ENCODE measurements at places on chromosomes 16 and 17. TPM values are rescaled to one million over a fixed set of nuclear protein-coding genes. Genes with fewer than 3 reads are reported as not detected.

GRCh38 chr17:39082482-39082881, 69.0 kb downstream of the PLXDC1 start:
- H3K36me3 ChIP-seq, result no peaks in the 10 kb centered on the region
- no peak for DNase-seq
- H3K4me3 ChIP-seq, result no peak overlapping the region
- peaks cover 14% of the 10 kb centered on the region for H3K4me1 ChIP-seq
- no peaks in the 10 kb centered on the region for H3K27me3 ChIP-seq

DNA sequence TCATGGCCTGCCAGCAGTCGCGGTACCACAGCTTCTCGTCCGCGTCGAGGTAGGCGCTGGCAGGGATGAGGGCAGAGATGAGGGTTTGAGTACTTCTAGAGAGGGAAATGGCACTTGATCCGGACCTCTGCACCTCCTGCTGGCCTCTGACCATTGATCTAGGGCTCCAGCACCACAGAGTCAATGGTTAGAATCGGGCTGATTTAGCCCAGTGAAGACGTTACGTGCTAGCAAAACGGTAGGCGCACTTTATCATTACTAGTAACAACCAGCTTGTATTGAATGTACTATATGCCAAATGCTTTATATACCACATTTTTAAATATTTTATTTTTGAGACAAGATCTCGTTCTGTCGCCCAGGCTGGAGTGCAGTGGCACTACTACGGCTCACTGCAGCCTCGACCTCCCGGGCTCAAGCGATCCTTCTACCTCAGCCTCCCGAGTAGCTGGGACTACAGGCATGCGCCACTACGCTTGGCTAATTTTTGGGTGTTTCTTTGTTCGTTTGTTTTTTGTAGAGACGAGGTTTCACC, 526 bp downstream of the TSNAXIP1 start:
- no peaks in the 10 kb centered on the region for H3K36me3 ChIP-seq
- peaks cover 6% of the 10 kb centered on the region for H3K4me1 ChIP-seq
- no peak overlapping the region for H3K27ac ChIP-seq
- H3K27me3 ChIP-seq, result no peaks in the 10 kb centered on the region

DNA sequence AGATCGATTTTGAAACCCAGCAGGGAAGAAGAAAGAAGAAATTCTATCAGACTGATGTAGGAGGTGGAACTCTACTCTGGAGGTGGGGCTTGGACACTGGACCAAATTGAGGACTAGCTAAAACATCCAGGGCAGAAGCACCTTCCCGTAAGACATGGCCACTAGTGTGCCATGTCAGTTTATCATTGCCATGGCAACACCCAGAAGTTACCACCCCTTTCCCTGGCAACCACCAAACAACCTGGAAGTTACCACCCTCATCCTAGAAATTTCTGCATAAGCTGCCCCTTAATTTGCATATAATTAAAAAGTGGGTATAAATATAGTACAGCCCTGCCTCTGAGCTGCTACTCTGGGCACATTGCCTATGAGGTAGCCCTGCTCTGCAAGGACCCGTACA, 66.7 kb downstream of the NACA2 start:
- no peaks in the 10 kb centered on the region for H3K4me1 ChIP-seq
- no peak for DNase-seq
- H3K36me3 ChIP-seq, result no peaks in the 10 kb centered on the region
- no peak overlapping the region for H3K4me3 ChIP-seq

- H3K36me3 ChIP-seq, result no peaks in the 10 kb centered on the region
- H3K27me3 ChIP-seq, result no peaks in the 10 kb centered on the region
- no peak for DNase-seq
- H3K4me1 ChIP-seq, result peaks cover 31% of the 10 kb centered on the region
These were observed 2.3 kb upstream of the UBALD2 start for GRCh38 chr17:76262732-76263344.

GRCh38 chr17:40564883-40565768, at the start of gene CCR7:
Gene CCR7, minus strand, starts transcription at chr17:40565472. Its CDS starts 63 bp downstream, at chr17:40565409.
- H3K27ac ChIP-seq, result no peak within 1 kb of the TSS
- no peak within 1 kb of the TSS for H3K4me3 ChIP-seq
- no peaks in the 10 kb centered on the region for H3K36me3 ChIP-seq
- peaks cover 6% of the 10 kb centered on the region for H3K4me1 ChIP-seq
- H3K27me3 ChIP-seq, result no peaks in the 10 kb centered on the region

- no peak for DNase-seq
- no peak overlapping the region for H3K4me3 ChIP-seq
- no peak overlapping the region for H3K27ac ChIP-seq
- no peaks in the 10 kb centered on the region for H3K27me3 ChIP-seq
- H3K36me3 ChIP-seq, result no peaks in the 10 kb centered on the region
- no peaks in the 10 kb centered on the region for H3K4me1 ChIP-seq
These were observed 39.6 kb upstream of the ZKSCAN2 start for GRCh38 chr16:25297151-25297787.

- H3K4me1 ChIP-seq, result no peaks in the 10 kb centered on the region
- no peak overlapping the region for H3K27ac ChIP-seq
- DNase-seq, result no peak
- H3K4me3 ChIP-seq, result no peak overlapping the region
These were observed 23.1 kb upstream of the CDC6 start for GRCh38 chr17:40264458-40265185.

GRCh38 chr17:63641692-63642448, 19.7 kb downstream of the MAP3K3 start:
- H3K27me3 ChIP-seq, result no peaks in the 10 kb centered on the region
- H3K4me1 ChIP-seq, result no peaks in the 10 kb centered on the region
- H3K4me3 ChIP-seq, result no peak overlapping the region
- no peak for DNase-seq
- H3K36me3 ChIP-seq, result no peaks in the 10 kb centered on the region

DNA sequence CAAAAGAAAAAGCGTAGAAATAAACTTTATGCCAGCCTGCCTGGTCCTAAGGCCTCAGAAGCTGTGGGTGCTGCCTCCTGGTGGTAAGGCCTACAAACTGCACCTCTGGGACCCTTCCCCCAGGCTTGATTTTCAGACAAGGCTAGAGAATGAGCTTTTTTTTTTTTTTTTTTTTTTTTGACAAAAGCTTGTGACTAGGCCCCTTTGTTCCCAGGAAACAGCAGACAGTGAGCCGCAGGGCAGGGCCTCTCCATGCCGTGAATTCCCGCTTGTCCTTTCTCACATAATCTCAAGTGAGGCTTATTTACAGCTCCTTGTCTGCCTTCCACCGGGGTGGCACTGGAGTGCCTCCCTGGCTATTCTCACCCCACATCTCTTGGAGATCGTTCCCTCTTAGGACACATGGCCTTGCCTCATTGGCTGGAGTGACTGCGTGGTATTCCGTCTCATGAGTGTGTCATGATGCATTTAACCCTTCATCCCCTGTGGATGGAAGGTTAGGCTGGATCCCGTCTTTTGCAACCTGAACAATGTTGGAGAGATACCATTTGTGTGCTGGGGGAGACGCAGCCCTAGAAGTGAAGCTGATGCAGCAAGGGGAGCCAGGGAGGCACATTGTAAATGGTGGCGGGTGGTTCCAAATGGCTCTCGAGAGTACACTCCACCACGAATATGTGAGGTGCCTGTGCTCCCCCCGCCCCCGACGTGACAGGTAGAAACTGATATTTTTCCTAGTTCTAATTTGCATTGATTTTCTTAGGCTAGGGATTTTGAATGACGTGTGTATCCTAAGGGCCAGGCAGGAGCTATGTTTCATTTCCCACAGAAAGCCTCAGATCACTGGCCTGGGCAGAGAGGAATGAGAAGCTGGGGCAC, 49.6 kb downstream of the USP22 start:
- H3K4me3 ChIP-seq, result no peak overlapping the region
- H3K4me1 ChIP-seq, result peaks cover 6% of the 10 kb centered on the region
- peak overlapping the region; percentile 65 for H3K27ac ChIP-seq
- H3K36me3 ChIP-seq, result no peaks in the 10 kb centered on the region
- H3K27me3 ChIP-seq, result no peaks in the 10 kb centered on the region
- DNase-seq, result peak; percentile 85

DNA sequence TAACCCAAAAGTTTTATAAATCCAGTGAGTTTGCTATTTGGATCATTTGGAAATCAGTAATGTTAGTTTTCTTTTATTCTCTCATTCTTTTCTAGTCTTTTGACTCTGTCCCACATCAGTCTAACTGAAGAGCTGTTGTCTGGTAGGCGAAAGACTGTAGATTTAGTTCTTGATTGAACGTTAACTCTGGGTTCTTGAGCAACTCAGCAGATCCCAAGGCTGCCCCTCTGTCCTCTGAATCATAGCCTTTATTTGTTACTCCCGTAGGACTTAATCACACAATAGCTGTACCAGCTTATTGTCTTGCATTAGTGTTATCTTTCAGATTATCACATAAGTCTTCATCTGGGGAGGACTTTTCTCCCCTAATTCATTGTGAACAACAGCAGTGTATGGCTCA, 119.3 kb upstream of the TOM1L1 start:
- no peak for DNase-seq
- H3K27ac ChIP-seq, result no peak overlapping the region
- H3K4me1 ChIP-seq, result no peaks in the 10 kb centered on the region
- H3K4me3 ChIP-seq, result no peak overlapping the region
- no peaks in the 10 kb centered on the region for H3K36me3 ChIP-seq
- H3K27me3 ChIP-seq, result no peaks in the 10 kb centered on the region

GRCh38 chr17:34800661-34801060, 160.6 kb downstream of the CCT6B start:
- peaks cover 15% of the 10 kb centered on the region for H3K4me1 ChIP-seq
- peaks cover 89% of the 10 kb centered on the region for H3K27me3 ChIP-seq
- no peak overlapping the region for H3K27ac ChIP-seq
- DNase-seq, result no peak
- no peaks in the 10 kb centered on the region for H3K36me3 ChIP-seq

- no peaks in the 10 kb centered on the region for H3K36me3 ChIP-seq
- peaks cover 5% of the 10 kb centered on the region for H3K4me1 ChIP-seq
- DNase-seq, result no peak
- H3K27me3 ChIP-seq, result peaks cover 10% of the 10 kb centered on the region
- no peak overlapping the region for H3K27ac ChIP-seq
- H3K4me3 ChIP-seq, result peak overlapping the region; percentile 85
These were observed 534 bp downstream of the ARL2BP start for GRCh38 chr16:57245472-57246113.

- DNase-seq, result no peak
- peaks cover 18% of the 10 kb centered on the region for H3K4me1 ChIP-seq
- no peaks in the 10 kb centered on the region for H3K36me3 ChIP-seq
- no peaks in the 10 kb centered on the region for H3K27me3 ChIP-seq
- peak overlapping the region; percentile 61 for H3K27ac ChIP-seq
These were observed 29.6 kb downstream of the NLK start for GRCh38 chr17:28071891-28072606.

DNA sequence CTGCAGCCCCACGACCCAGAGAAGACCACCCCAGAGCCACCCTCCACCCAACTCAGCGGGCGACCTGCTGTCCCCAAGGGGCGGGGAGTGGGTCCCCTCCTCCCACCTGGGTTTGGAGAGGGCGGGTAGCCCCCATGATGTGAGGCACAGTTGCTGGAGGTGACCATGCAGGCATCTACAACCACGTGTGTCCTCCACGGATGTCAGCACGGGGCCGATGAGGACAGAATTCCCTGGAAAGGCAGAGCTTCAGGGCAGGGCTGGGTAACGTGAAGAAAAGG, 7.1 kb downstream of the UTS2R start:
- H3K4me3 ChIP-seq, result no peak overlapping the region
- DNase-seq, result no peak

GRCh38 chr17:21268596-21269188, 15.5 kb upstream of the NATD1 start:
- H3K36me3 ChIP-seq, result no peaks in the 10 kb centered on the region
- DNase-seq, result no peak
- no peaks in the 10 kb centered on the region for H3K27me3 ChIP-seq
- H3K4me3 ChIP-seq, result no peak overlapping the region
- no peak overlapping the region for H3K27ac ChIP-seq
- no peaks in the 10 kb centered on the region for H3K4me1 ChIP-seq

DNA sequence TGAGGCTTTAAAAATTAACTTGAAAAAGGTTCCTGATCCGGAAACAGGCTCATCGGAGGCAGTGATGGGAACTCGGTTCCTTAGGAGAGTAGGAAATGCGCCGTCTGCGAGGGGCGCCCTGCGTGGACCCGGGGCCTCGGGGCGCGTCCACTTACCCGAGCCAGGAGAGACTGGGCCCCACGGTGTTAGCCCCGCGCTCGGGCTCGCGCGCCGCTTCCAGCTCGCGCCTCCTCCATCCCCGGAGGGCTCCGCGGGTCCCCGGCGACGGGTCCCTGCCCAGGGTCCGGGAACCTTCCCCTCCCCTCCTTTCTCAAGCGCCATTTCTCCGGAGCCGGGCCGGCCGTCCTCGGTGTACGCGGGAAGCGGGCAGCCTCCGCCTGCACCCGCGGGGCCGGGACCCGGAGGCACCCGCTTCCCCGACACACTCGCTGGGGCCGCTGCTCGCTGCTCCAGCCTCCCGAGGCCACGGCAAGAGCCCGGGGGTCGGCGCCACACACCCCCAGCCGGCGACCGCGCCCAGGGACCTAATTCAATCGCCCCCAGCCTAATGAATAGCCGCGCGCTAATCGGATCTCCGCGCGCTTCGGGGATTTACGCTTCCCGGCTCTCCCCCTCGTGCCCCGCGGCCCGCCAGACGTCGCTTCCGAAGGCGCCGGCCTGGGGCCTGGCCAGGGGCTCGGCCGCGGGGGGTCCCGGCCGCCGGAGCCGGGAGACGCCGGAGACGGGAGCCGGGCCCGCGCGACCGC, 2.2 kb upstream of the BAHCC1 start:
- DNase-seq, result peak; percentile 88
- H3K36me3 ChIP-seq, result no peaks in the 10 kb centered on the region
- peaks cover 52% of the 10 kb centered on the region for H3K4me1 ChIP-seq
- H3K27me3 ChIP-seq, result peaks cover 33% of the 10 kb centered on the region

GRCh38 chr17:82449131-82449882, 1.2 kb downstream of the CYBC1 start:
- peak; percentile 27 for DNase-seq
- H3K4me3 ChIP-seq, result peak overlapping the region; percentile 97
- H3K4me1 ChIP-seq, result peaks cover 7% of the 10 kb centered on the region
- no peaks in the 10 kb centered on the region for H3K27me3 ChIP-seq
- H3K36me3 ChIP-seq, result no peaks in the 10 kb centered on the region

GRCh38 chr17:11921296-11921695, 76.0 kb downstream of the ZNF18 start:
- H3K36me3 ChIP-seq, result no peaks in the 10 kb centered on the region
- H3K27me3 ChIP-seq, result no peaks in the 10 kb centered on the region
- H3K4me3 ChIP-seq, result no peak overlapping the region
- H3K27ac ChIP-seq, result no peak overlapping the region

DNA sequence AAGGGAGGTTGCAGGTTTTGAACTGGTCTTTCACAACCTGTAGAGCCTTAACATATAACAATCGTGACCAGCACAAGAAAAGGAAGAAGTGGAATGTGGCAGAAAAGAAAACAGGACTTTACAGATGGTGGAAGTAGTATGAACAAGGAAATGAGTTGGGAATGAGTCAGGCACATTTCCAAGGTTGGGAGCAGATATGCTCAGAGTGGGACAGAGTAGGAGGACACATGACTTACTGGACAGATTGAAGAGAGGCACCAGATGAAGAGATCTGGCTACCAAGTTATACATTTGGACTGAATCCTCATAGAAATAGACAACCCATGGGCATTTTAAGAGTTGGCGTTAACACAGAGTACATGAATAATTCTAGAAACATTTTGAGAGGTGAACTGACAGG, 95.3 kb downstream of the ZNF18 start:
- no peak for DNase-seq
- H3K27ac ChIP-seq, result no peak overlapping the region
- no peaks in the 10 kb centered on the region for H3K27me3 ChIP-seq

CHAD gene
- not detected for total RNA-seq

ZNF597 gene
- 1.4 TPM for total RNA-seq

RNF222 gene
- not detected for total RNA-seq

MIEF2 gene
- 23.2 TPM for total RNA-seq

KRTAP4-9 gene
- not detected for total RNA-seq

RGS9 gene
- total RNA-seq, result 7.9 TPM

CX3CL1 gene
- 0.96 TPM for total RNA-seq

RGS11 gene
- 0.96 TPM for total RNA-seq

SPATA22 gene
- not detected for total RNA-seq

HS3ST3B1 gene
- 21.2 TPM for total RNA-seq

KRTAP17-1 gene
- not detected for total RNA-seq

SLC13A2 gene
- total RNA-seq, result not detected
